Stimulated activated naive CD4-positive, alpha-beta T cell (primary cell): ENCODE measurements at places on chromosomes 7 and 10.

DNA sequence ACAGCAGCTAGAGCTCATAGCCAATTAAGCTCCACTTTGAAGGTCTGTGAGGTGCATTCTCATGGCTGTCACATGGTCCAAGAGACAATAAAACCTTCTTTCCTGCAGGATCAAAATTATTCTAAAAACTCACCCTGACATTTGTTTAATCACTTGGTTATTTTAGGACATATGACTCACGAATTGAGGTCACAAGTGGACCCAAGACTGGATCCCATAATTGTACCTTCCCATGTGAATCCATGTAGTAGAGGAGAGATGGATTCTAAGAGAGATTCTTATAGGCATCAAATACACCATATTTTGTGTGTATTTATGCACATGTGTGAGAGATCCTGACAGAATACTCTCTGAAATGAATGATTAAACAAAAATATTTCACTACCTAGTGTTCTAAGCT is 18.1 kb downstream of the POLR1F start:
- no peak for DNase-seq

GRCh38 chr7:88398459-88398858 is 91.8 kb upstream of the STEAP4 start:
- DNase-seq, result no peak

GRCh38 chr10:69866688-69867461 is 65.2 kb downstream of the COL13A1 start:
- DNase-seq, result no peak

GRCh38 chr7:46707973-46708372 is 786.9 kb upstream of the IGFBP3 start:
- no peak for DNase-seq

DNA sequence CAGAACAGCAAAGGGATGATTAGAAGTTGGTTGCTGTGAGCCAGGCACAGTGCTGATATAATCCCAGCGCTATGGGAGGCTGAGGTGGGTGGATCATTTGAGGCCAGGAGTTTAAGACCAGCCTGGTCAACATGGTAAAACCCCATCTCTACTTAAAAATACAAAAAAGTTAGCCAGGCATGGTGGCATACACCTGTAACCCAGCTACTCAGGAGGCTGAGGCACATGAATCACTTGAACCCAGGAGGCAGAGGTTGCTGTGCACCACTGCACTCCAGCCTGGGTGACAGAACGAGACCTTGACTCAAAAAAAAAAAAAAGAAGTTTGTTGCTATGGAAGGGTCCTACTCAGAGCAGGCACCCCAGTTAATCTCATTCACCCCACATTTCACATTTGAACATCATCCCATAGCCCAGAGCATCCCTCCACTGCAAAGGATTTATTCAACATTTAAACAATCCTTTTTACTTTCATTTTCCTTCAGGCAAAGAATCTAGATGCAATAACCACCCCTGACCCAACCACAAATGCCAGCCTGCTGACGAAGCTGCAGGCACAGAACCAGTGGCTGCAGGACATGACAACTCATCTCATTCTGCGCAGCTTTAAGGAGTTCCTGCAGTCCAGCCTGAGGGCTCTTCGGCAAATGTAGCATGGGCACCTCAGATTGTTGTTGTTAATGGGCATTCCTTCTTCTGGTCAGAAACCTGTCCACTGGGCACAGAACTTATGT is 4.1 kb downstream of the IL6 start:
- DNase-seq, result no peak

DNA sequence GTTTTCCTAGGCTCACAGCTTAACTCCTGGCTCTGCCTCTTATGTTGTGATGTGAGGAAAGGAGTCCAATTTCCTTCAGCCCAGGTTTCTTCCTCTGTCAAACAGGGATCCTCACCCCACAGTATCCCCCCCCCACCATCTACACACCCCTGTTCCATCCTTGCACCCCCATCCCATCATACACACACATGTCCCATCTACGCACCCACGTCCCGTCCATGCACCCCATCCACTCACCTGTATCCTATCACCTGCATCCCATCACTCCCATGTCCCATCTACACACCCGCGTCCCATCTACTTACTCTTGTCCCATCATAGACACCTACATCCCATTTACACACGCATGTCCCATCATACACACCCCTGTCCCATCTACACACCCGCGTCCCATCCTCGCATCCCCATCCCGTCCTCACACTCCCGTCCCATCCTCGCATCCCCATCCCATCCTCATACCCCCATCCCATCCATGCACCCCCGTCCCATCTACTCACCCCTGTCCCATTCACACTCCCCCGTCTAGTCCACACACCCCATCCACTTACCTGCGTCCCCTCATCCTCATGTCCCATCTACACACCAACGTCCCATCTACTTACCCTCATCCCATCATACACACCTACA is 117.3 kb downstream of the TRRAP start:
- DNase-seq, result no peak

- DNase-seq, result peak; percentile 38
Measured at GRCh38 chr7:135980665-135981180, 3.6 kb upstream of the MTPN start.

DNA sequence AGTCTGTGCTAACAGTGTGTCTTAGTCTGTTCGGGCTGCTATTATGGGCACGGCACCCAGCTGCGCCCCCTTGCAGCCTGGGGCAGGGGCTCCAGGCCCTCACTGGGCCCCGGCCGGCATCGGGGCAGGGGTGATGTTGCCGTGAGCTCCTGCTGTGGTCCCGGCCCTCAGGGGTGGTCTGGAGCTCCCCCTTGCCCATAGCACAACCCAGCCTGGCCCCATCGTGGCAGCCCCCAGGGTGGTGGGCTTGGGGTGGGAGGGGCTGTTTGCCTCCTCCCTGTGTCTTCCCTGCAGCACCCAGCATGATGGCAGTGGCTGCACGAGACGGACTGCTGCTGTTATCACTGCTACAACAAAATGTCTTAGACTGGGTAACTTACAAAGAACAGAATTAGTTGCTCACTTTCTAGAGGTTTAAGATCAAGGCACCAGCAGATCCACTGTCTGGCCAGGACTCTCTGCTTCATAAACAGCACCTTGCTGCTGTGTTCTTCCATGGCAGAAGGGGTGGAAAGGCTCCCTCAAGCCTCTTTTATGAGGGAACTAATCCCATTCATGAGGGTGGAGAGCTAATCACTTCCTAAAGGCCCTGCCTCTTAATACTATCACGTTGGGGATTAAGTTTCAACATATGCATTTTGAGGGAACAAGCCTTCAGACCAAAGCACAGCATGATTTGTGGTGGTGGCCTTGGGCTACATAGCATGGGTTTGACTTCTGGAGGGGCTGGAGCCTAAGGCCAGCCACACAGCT is 149.5 kb downstream of the SEC23IP start:
- no peak for DNase-seq

- no peak for DNase-seq
Measured at GRCh38 chr7:1309290-1309689, 76.6 kb downstream of the UNCX start.

- no peak for DNase-seq
Measured at GRCh38 chr7:22157552-22157951, 199.4 kb downstream of the RAPGEF5 start.

DNA sequence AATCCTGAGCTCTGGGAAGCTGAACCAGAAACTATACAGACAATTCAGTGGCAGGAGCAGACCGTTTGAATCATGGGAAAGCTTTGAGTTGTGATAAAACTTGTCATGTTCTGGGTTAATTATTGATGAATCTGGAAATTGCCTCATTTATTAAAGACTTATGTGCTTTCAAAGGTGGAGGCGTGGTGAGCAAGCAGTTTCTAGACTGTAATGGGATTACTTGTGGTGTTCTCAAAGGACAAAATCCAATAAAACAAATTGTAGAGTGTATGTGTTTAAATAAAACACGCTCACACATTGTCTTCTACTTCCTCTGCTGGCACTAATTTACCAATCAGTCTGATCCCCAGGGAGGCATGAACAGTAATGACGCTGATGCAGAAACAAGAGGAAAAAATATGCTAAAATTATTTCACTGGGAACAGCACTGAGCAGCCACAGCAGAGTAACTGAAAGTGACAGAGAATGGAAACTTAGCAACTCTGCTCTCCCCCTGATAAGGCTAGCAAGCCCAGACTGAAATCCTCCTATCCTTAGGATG is 25.1 kb downstream of the PARD3 start:
- no peak for DNase-seq

DNA sequence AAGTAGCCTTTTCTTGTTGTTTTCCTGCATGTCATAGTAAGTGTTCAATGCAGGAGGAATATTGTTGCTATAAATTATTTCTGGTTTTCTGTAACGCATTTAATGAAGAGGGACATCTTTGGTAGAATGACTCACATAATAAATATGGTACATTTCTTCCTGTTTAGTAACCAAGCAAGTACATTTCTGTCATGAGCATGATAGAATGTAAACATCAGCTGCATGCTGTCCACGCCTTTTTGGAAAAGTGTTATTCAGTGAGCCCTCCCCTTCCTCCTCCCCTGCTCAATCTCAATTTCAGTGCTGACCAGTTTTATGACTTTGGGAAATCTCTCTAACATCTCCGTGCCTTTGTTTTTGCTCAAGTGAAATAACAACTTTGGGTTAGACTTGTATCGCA is 664.0 kb downstream of the XPNPEP1 start:
- DNase-seq, result no peak

GRCh38 chr10:11551916-11552602 is 59.4 kb downstream of the USP6NL start:
- no peak for DNase-seq

- no peak for DNase-seq
Measured at GRCh38 chr10:96446966-96447596, 66.6 kb downstream of the TLL2 start.

GRCh38 chr10:91090761-91091529 is 129.5 kb upstream of the PCGF5 start:
- no peak for DNase-seq

DNA sequence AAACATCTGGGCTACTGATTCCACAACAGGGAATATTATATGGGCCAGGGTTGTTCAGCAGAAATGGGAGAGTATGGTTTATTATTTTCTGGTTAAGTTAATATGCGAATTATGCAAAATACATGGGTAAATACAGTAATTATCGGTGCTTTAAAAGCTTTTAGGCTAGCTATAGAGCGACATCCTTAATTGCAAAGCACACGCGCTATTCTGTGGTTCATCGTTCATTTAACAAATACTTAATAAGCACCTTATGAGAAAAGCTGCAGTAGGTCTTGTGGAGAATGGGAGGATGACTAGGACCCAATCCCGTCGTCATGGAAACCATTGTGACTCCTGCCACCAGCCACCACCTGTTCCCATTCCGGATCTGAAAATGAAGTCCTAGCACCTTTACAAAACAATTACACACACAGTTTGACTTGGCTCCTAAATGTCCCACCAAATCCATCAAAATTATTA is 623 bp upstream of the CEP41 start:
- DNase-seq, result no peak

DNA sequence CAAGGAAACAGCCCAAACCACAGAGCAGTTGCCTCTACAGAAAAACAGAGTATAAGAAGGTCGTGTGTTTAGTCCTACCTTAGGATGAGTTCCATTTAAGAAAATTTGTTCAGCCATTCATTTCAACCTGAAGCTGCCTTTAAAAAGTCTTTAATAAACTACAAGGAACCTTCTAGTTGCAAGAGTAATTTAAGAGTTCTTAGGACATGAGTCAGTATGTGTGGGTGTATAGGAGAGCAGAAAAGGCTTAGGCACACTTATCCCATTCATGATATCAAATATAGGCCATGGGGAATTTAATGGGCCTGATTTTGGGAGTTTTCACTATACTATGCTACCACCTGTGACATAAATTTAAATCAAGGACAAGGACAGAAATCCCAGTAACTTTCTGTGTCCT is 496.8 kb downstream of the TFEC start:
- DNase-seq, result no peak

GRCh38 chr10:30172091-30172490 is 112.7 kb upstream of the JCAD start:
- no peak for DNase-seq

DNA sequence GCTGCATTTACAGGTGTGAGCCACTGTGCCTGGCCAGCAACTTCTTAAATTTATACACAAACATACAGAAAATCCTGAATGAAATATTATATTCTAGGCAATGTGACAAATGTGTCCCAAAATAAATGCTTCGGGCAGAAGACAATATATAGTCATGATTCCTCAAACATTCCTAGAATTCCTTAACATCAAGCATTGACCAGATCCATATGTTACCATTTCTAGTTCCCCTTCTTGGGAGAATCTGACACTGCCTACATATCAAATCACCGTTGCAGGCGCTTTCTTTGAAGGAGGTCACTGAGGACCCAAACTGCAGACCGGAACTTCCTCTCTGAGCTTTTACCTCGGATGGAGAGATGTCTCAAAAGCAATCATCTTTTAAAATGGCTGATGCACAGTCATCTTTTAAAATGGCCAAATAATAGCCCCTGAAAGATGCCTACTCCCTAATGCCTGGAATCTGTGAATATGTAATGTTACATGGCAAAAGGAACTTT is 323.5 kb downstream of the PHF14 start:
- DNase-seq, result no peak

DNA sequence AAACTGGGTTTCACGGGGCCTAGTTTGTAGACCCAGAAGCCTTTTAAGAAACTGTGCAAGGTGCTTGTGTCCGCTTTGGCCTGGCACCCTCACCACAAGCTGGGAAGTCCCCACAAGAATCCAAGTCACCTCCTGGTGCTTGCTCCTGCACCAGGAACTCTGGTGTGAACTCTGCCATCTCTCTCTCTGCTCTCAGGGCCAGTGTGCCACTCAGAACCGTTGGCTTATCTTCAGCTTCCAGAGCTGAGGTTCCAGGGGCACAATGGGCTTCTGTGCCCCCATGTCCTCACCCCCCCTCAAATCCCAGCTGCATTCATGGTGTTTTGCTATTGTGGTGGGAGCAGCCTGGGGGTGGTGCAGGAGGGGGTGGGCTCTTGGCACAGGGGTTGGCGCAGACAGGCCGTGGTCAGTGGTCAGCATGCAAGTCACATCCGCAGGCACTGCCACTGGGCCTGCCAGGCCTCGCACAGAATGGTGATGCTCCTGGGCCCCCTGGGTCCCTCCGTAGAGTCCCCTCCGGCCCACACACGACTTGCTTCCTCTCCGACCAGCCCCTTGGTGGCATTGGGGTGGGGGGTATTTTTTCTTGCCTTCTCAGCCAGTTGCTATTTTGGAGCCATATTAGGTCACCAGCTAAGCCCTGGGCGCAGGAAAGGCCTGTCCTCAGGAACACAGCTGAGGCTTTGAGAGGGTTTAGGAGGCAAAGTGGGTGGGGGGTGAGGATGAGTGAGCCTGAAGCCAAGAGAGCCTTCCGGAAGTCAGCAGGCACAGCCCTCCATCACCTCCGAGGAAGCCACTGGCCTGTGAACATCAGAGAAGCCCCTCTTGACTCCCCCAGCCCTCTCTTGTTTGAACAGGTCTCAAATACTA is 3.0 kb downstream of the ZCCHC24 start:
- DNase-seq, result no peak

DNA sequence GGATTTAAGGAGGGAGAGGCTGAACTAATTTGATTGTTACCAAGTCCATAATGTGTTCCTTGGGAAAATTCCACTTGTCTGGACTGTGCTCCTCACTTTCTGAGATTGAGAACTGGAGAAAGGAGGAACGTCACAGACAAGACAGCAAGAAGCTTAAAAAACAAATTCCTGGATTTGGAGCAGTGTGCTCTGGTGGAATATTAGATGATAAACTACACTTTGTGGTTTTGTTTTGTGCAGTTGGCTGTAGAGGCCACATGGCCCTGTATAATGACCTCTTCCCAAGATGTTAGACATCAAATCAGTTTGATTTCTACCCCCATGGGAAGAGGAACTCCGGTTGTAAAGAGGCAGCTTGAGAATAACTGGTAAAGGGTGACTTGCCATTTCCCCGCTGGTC is 421.3 kb upstream of the GALNT17 start:
- DNase-seq, result no peak

GRCh38 chr7:92843034-92843760 is 6.8 kb upstream of the CDK6 start:
- no peak for DNase-seq
